Colonic mucosa (tissue), 4 donors: ENCODE measurements at places on chromosomes 3 and 15. TPM values are rescaled to one million over a fixed set of nuclear protein-coding genes. Genes with fewer than 3 reads are reported as not detected.

DNA sequence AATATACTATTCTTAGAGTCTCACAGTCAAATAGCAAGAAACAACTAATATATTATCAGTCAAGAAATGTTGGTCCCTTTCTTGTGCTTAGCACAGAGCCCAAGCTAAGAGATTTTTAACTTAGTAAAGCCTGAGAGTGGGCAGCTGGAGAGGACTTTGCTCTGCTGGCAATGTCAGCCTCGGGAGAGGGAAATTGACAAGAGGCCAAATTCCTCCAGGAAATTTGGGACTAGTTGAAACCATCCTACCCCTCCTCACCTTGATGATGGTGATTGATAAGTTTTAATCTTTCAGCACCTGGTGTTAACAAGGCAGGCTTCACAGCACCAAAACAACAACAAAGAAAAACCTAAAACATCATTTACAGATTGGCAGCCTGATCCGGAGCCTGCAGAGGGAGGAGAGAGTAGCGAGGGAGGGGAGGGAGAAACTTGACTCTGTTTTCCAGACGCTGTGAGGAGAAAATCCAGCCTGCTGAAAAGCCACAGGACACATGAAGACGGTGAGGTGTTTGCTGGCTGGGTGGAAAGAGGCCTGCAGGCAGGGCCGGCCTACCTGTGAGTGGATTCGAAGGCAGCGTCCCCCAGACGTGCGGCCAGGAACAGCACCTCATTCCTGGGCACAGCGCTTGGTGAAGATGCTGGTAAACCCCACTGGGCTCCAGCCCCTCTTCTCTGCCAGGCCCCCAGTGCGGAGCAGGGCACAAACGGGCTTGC is 150.9 kb downstream of the LRRC28 start:
- DNase-seq = no peak

DNA sequence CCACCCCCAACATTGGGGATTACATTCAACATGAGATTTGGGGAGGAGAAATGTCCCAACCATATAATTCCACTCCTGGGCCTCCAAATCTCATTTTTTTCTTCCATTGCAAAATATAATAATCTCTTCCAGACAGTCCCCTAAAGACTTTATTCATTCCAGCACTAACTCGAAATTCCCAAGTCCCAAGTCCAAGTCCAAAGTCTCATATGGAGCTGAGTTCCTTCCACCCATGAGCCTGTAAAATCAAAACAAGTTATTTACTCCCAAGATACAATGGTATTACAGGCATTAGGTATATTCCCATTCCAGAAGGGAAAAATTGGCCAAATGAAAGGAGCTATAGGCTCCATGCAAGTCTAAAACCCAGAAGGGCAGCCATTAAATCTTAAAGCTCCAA is 56.7 kb downstream of the P2RY1 start:
- no peak for DNase-seq

- DNase-seq = no peak
Measured at GRCh38 chr3:105352976-105353375, 13.7 kb upstream of the ALCAM start.

DNA sequence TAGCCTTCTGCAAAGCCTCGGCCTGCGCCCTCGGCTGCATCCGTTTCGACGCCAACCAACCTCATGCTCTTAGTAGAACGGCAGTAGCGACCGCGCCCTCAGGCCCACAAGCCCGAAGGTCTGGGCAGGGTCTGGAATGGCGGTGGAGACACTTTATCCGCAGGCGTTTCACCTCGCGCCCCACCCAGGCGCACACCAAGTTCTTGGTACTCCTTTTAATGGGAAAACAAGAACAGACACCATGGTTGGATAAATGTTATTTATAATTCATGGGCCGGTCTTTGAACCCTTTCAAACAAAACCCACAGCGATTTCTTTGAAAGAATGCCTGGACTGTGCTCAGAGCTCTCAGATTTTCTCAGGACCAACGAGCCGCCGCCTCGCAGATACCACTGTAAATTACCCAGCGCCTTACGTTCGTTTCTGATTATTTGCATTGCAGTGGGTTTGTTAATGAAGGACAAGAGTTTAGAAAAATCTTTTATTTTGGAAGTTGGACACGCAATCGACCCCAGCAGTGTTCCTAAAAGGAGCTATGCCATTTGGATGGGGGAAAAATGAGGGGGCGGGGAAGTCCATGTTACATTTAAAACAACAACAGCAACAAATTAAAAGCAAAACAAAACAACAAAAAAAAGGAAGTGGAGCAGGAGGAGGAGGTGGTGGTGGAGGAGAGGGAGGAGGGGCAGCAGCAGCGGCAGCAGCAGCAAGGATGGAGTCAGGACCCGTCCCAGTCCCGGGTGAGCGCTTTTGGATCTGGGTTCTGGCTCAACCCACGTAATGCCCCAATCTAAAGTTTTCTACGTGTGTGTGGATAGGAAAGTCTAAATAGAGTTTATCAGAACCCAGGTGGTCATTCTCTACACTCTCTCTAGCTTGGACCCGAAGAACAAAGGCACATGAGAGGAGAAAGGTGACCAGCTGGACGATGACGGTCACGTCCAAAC is 993 bp upstream of the ISL2 start:
- no peak for DNase-seq

The USP4 gene
- total RNA-seq = 40.5 TPM

The SERPINI1 gene
- 1.1 TPM for total RNA-seq
